ENCODE measurements at places on chromosomes 4 and X.
A peak's percentile ranks its signal among the peaks of the same experiment; 100 is the strongest.

GRCh38 chrX:30181353-30181752 lies 34.0 kb upstream of the MAGEB2 start:
- DNase-seq, result no peak

DNA sequence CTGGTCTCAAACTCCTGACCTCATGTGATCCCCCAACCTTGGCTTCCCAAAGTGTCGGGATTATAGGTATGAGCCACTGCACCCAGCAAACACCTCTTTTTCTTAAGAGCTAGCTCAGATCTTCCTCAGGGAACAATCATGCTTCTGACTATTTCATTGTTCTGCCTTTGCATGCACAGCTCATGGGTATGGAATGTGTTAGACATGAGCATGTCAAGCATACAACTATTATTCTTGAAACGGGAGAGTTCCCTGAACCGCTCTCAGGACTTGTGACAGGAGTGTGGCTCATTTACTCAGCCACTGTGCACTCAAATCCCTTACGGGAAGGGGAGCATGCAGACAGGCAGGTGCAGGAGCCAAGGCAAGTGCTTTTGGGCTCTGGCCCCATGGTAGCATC lies 231.7 kb upstream of the TAPT1 start:
- no peak for DNase-seq

DNA sequence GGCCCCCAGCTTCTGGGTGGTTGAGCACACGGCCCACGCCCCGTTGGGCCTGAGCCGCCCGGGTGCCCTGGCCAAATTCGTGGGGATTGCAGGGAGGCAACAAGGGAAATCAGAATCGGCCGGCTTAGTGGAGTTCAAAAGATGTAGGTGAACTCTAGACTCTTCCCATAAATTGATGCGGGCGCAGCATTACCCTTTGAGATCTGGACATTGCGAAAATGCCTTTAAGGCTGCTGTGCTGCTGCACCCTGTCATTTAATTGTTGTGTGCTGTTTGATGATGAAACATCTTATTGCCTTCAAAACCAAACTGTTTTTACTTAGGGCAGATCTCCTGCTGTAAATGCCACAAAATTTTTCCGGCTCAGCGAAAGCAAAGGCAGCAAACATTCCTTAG lies 409 bp upstream of the MPP1 start:
- no peak for DNase-seq

- DNase-seq, result no peak
These were observed 69.8 kb upstream of the SMARCA5 start for GRCh38 chr4:143443728-143444127.

DNA sequence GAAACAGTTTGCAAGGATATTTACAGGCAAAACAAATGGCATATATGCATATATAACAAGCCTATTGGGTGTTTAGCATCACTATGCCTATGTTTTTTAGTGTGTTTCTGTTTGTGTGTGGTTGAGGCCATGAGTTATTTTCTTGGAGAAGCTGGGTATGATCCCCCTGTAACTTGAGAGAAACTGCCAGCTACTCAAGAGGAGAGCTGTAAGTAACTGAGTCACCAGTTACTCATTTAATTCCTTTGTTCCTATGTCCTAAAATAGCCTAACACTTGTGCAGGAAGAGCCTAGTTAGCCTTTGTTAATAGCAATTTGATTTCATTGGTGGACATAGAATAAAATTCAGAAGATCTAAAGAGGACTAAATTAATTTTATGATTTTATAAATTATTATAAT lies 79.1 kb downstream of the PWWP3B start:
- DNase-seq, result no peak

GRCh38 chr4:158131027-158131426 lies 41.8 kb downstream of the GASK1B start:
- no peak for DNase-seq

DNA sequence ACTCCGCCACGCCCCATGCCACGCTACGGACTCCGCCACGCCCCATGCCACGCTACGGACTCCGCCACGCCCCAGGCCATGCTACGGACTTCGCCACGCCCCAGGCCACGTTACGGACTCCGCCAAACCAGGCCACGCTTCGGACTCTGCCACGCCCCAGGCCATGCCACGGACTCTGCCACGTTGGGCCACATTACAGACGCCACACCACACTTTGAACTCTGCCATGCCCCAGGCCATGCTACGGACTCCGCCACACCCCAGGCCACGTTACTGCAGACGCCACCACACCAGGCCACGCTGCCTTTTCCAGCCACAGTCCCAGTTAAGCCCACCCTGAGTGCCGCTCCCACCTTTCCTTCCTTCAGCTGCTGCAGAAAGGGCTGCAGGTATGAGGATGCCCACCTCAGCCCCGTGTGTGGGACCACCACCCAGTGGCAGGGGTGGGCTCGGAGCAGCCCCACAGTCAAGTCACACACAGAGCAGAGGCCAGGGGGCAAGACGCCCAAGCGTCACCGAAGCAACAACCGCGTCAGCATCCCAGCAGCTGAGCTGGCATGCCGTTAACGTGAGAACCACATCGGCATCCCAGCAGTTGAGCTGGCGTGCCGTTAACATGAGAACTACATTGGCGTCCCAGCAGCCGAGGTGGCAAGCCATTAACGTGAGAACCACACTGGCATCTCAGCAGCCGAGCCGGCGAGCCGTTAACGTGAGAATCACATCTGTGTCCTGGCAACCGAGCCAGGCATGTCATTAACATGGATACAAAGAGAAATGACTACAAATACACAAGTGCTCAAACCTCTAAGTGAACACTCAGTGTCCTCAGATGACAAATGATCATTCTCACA lies 26.4 kb downstream of the GAK start:
- no peak for DNase-seq

DNA sequence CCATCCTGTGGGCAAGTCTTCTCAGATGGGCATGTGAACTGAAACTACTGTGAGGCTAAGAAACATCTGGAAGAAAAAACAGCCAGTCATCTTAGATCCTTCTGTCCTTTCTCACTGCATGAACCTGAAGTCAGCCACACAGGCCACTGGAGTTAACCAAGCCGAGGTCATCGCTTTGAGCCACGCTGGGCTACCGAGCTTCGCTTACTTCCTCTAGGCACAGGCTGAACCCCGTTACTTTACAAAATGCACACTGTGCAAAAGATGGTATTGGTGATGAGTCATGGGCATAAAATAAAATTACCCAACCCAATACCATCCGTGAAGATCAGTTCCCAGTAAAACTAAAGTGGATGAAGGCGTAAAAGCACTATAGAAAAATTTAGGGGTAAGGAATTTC lies 86.2 kb downstream of the MTMR1 start:
- no peak for DNase-seq

DNA sequence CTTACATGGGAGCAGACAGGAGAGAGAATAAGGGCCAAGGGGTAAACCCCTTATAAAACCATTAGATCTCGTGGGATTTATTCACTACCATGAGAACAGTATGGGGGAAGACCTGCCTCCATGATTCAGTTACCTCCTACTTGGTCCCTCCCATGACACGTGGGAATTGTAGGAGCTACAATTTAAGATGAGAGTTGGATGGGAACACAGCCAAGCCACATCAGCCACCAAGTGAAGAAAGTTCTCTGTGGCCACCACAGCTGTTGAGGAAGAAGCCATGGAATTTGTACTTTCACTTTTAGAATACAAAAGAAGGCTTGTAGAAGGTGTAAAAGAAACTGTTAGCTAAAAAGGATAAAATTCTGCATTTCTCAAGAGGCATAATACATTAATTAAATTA lies 67.0 kb upstream of the CXorf51A start:
- no peak for DNase-seq

DNA sequence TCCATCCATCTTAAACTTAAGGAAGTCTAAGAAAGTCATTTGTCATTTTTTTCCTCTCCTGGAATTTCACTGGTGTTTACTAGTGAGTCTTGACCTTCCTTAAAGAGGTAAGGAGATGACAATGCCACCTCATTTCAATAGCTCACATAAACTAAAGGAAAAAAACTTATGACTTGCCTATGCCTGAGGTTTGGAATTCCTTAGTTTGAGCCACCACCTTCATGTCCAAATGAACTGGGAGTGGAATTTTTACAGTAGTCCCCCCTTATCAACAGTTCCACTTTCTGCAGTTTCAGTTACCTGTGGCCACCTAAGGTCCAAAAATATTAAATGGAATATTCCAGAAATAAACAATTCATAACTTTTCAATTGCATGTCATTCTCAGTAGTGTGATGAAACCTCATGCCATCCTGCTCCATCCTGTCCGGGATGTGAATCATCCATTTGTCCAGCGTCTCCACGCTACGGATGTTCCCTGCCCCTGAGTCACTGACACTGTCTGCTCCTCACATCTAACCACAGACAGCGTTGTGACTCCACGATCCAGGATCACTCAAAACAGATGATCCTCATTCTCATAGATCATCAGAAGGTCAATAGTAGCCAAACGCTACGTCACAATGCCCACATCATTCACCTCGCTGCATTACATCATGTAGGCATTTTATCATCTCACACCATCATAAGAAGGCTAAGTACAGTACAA lies 177.4 kb downstream of the SH3KBP1 start:
- DNase-seq, result no peak

GRCh38 chrX:84715315-84715714 lies 213.1 kb upstream of the HDX start:
- DNase-seq, result no peak

DNA sequence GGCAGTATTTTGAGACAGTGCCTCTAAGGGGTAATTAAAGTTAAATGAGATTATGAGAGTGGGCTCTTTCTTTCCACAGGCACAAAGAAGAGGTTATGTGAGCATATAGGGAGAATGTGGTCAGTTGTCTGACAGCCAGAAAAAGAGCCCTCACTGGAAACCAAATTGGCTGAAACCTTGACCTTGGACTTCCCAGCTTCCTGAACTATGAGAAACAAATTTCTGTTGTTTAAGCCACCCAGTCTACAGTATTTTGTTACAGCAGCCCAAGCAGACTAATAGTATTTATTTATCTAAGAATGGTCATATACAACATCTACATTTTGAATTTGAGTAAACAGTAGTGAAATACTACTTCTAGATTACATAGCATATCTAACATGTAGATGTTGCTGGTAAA lies 473.8 kb downstream of the IL15 start:
- DNase-seq, result no peak

DNA sequence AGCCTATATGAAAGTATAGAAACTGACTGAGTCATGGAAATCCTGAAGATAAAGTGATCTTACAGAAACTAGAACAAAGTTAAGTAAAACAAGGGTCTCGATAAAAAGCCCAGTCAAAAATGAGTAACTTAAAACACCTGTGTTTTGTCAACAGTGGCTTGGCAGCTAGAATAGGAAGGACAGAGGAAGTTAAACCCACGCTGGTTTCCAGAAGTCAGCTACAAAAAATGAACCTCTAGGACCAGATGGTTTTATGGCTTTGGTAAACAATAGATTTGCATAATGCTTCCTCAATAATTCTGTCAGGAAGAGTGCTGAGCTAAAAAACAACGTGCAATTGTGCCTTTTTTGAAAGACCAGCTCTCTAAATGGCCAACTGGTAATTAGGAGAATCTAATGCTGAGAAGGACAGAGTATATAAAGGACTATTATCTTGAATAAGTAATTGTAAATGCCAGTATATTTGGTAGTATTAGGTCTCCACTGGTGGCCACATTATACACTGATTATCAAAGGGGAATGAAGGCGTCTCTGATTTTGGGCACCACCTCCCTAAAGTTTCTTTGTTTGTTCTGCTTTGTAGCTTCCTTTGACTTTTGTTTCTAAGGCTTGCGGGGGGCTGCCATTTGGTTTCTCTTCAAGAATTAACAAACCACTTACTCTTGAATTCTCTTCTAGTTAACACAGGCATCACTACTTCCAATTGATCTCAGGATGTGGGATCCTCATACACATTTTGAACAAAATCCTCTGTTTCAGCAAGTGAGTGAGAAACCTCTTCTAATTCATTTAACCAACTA lies 72.2 kb upstream of the PPP3CA start:
- no peak for DNase-seq

DNA sequence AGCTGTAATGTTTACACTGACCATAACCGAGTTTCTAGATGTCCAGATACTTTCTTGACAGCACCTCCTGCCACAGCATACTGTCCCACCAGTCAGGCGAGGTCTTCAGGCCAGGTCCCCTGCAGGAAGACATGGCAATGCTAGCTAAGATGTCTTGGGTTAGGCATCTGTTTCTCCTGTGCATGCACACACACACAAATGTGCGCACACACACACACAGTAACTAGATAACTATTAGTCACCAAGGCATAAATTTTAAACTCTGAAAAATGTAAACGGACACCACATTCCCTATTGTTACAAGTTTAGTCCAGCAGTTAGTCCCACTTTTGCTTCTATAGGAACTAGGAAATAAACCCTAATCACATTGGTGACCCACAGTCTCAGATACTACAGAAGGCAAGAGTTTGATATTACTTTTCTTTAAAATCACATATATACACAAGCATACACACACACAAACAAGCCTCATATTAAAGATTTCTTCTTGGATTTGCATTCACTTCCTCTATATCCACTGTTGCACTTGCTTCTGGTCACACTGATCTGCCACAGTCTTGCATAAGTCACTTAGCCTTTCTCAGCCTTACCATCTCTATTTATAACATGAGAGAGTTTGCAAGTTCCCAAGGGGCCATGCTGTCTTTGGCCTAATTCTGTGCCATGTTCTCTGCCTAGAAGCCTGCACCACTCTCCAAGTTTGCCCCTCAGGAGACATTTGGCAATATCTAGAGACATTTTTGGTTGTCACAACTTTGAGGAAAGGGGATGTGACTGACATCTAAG lies 32.2 kb downstream of the IL21 start:
- no peak for DNase-seq

DNA sequence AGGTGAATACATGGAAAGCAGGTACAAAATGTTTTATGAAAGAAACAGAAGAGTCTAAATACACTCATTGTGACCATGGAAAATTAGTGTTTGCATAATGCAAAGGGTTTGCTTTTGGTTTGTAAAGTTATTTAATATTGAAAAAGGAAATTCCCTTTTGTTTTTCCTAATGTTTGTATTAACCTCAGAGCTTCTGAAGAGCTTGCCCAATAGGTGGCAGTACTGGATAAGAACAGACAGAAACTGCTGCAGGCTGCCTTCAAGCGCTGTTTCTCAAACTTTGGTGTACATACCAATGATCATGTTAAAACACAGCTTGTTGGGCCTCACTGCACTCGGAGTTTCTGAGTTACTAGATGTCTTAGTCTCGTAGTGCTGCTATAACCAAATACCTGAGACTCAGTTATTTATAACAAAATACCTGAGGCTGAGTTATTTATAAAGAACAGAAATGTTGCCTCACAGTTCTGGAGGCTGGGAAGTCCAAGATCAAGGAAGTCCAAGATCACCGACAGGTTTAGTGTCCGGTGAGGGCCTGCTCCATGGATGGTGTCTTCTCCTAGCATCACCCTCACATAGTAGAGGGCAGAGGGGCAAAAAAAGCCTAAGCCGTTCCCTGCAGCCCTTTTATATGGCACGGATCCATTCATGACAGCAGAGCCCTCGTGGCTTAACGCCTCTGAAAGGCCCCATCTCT lies 54.2 kb downstream of the SUPT20HL2 start:
- DNase-seq, result peak; percentile 13

- DNase-seq, result no peak
These were observed 589 bp upstream of the NEUROG2 start for GRCh38 chr4:112516471-112517066.

DNA sequence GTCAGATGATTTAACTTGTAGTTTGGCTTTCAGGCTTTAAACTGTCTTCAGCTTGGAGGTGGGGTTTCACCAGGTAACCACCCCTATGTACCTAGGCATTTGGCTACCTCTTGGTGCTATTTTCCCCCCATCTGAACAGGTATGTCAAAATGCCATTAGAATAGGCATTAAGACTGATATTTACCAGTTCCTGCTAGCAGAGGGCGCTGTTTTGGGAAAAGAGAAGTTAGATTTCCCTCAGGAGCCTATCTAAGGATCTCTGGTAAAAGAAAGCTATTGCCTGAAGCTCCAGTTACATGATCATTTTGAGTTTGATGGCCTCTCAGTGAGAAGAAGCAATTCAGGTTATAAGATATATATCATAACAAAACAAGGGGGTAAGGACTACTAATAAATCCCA lies 879.1 kb downstream of the SH3BGRL start:
- no peak for DNase-seq
